ENCODE measurements at places on chromosomes 2 and 18.

DNA sequence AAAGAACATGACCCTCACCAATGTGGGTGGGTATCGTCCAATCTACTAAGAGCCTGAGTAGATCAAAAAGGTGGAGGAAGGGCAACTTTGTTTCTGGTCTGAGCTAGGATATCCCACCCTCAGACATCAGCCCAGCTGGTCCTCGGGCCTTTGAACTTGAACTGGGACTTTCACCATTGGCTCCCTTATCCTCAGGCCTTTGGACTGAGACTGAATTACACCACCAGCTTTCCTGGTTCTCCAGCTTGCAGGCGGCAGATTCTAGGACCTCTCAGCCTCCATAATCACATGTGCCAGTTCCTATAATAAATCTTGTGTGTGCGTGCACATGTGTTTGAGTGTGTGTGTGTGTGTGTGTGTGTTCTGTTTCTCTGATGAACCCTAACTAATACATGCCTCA is 10.6 kb downstream of the MGAT4A start:
- no peak for DNase-seq

GRCh38 chr2:200450288-200450687 is 59.6 kb downstream of the KCTD18 start:
- DNase-seq, result no peak

GRCh38 chr2:169761970-169762292 is 28.3 kb downstream of the KLHL23 start:
- no peak for DNase-seq

DNA sequence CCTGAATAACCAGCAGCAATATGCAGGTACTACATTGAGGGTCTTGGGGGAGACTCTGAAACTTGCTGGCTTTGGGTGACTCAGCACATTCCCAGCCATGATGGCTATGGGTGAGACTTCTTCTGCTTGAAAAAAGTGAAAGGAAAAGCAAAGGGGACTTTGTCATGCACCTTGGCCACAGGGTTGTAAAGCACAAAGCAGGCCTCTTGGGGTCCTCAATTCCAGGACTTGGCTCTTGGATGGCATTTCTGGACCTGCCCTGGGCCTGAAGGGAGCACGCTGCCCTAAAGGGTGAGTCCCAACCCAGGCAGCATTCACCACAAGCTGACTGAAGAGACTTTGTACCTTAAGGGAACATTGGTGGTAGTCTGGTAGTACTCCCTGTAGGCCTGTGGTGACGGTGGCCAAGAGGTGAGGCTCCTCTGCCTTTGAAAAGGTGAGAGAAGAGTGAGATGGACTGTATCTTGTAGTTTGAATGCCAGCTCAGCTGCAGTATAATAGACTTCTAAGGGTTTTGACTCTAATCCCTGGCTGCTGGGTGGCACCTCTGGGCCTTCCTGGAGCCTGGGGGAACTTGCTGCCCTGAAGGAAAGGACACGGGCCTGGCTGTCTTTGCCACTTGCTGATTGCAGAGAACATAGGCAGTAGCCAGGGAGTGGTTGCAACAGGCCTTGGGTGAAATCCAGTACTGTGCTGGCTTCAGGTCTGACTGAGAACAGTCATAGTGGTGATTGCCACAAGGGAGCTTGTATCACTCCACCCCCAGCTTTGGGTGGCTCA is 36.5 kb upstream of the CYTIP start:
- peak; percentile 77 for DNase-seq

GRCh38 chr2:62793213-62793612 is 87.7 kb downstream of the EHBP1 start:
- DNase-seq, result no peak

DNA sequence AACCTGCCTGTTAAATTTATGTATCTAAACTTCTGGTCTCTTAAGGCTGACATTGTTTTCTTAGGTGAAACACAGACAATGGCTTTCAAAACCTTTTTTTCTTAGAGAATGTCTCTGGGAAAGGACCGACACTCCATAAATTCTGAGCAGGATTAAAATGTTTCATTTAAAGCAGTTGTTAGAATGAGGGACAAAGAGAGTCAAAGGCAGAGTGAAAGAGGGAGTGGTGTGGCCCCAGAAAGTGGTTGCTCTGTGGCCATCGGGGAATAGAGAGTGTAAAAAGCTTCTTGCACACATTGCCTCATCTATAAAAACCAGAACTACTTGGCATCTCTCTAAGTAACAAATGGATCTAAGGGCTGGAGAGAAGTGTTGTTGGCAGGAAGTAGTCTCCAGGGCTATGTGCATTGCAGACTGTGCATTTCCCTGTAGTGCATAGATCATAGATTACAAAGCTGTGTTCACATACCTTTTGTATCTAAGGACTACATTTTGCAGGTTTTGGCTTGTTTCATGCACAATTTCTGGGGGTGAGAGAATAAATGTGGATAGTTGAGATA is 3.6 kb downstream of the RPRM start:
- no peak for DNase-seq

DNA sequence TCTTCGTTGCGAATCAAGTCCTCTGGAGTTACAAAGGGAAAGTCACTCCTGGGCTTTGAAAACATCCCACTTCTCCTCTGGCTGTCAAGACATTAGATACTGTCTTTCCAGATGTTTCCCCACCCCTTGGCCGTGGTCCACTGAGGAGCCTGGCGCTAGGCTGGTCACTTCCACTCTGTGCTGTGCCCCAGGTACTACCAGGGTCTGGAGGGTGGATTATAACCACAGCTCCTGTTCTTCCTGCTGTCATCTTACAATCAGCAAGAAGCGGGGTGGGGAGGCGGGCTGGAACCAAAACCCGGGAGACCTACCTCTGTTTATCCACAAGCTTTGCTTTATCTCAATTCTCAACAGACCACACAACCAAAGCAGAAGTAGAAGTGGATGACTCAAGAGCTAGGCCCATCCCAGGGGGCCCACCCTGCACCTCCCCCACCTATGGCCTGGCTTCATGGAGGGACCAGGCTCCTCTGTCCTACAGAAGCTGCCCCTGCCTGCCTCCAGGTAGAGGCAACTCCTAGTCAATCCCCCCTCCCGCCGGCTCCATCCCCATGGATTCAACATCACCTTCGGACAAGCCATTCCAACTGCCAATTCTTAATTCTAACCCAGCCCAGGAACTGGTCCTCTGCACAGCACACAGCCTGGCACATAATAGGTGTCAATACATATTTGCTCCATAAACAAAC is 17.8 kb downstream of the SMAD7 start:
- DNase-seq, result no peak

- no peak for DNase-seq
These were observed 56.4 kb downstream of the LPIN1 start for GRCh38 chr2:11802782-11803191.

DNA sequence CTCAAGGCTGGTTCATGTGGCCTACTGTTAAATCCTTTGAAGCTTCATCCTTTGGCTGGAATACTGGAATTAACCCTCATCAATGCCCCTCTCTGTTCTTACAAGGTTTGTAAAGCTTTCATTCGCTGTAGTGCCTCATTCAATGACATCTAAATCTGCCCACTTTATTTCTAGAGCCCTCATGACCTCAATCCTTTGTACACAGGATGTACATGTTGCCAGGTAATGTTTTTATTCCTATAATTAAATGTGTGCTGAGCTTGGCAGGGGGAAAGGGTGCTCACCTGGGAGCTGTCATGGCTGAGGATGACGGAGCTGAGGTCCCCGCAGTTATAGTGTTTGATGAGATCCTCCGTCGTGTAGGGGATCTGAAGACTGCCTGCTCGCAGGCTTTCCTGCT is 39.3 kb downstream of the TRABD2A start:
- DNase-seq, result no peak

DNA sequence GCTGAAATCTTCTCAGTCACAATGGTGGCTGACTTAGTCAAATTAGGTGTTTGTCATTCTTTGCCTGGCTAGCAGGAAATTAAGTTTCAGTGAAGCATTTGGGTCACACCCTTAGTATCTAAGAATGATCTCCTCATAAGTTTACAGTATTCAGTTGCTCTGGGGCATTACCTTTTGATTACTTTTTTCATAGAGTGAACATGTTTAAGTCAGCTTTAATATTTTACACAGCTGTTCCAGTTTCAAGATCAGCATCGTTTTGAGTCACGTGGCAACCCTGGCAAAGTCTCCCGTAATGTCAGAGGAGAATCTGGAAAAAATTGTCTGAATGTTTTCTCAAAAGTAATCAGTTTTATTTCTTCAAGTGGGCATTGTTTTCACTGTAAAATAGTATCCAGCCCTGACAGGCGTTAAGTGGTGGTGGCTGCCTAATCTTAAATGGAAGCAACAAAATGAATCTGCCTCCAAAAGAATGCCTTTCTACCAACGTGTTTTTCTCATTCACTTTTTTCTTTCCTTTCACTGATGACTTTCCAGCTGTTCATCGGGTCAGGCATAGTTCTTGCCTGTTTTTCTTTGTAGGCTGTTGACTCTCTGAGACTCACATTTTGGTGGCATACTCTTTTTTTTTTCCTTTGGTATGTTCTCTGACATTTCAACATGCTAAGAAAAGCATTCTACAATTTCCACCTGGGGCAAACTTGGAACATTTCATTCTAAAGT is 319.6 kb upstream of the TCF4 start:
- DNase-seq, result no peak

DNA sequence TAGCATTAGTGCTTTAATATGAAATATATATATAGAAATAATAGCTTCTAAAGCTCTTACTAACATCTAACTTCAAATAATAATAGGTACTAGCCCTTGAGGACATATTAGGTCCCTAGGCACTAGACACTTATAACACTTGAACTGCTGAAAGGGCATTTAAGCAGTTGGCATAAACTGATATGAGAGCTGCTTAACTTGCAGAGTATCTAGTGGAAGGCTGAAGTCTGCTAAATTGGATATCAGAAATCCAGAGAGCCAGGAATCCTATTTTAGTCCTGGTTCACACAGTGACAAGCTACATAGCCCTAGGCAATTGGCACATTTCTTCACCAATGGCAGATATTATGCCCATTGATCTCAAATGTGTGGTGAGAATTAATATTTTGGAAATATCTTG is 326.9 kb upstream of the UBE2E3 start:
- no peak for DNase-seq

- DNase-seq, result no peak
These were observed 267.9 kb downstream of the FBXO15 start for GRCh38 chr18:73879766-73880165.

DNA sequence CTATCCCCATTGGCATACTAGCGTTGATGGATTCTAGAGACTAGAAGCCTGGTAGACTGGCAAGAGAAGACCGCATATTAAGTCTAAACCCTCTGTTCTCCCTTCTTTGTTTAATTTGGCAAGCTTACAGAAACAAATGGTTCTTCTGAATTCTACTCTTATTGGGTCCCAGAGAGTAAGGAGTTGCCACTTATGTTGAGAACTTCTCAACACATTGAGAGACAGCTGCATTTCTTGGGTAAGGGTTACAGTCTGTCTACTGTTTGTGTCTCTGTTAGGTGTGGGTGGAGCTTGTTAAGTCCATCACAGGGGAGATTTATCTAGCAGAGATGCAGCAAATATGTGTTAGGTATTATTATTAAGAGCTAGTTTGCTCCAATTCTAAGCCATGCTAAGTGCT is 435.8 kb upstream of the MEIS1 start:
- no peak for DNase-seq

DNA sequence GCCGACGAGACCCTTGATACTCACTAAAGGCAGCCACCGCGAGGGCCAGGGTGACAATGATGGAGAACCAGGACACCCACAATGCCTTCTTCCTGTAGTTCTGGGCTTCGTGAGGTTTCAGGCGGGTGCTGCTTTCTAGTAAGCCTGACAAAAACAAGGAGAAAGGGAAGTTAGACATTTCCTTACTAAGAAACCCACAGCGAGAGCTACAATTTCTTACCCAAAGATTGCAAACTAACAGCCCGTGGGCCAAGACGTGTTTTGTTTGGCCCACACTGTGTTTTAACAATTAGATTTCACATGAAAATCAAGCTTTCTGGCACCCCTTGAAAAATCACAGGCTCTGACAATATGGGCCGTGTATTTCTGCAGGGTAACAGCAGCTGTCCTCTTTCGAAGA is 5.6 kb downstream of the TMEM163 start:
- DNase-seq, result no peak

GRCh38 chr2:9473308-9473984 is 905 bp upstream of the IAH1 start:
- peak; percentile 46 for DNase-seq

GRCh38 chr2:24083567-24084385 is 858 bp downstream of the TP53I3 start:
- DNase-seq, result no peak

DNA sequence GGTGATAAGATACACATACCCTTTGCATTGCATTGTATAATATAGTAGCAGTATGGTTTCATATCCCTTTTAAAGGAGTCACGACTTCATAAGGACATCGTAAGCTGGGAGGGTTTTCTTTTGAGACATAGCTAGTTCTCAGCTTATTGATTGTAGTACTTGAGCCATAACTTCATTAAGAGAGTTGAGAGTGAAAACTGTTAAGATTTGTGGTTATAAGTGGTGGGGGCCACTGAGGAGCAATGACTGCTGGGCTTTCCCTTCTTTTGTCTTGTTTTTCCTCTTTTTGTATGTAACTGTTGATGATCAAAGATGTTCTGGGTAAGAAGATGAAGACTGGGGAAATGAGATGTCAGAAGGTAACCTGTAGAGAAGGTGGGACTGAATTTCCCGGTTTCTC is 11.0 kb downstream of the EIF5B start:
- DNase-seq, result no peak

DNA sequence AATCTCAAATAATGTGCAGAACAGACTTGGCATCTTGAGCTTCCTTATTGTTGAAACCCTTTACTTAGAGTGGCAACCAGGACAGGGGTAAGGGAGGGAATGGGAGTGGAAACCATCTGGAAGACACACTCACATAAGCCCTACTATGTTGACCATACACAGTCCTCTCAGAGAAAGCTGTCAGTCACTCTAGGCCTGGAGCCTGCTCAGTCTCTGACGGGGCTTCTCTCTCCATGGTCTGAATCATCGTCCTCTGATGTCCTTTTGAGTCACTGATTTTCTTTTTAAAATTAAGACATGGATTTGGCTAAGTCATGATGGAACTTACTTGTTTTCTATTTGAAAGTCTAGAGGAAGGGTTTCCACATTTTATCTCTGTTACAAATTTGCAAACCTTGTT is 74.0 kb downstream of the MYO1B start:
- DNase-seq, result no peak

- no peak for DNase-seq
These were observed 5.4 kb downstream of the TGFBRAP1 start for GRCh38 chr2:105324101-105324500.

GRCh38 chr18:63321291-63321690 is 1.7 kb upstream of the BCL2 start:
- DNase-seq, result no peak

GRCh38 chr2:74957886-74958273 is 563 bp upstream of the POLE4 start:
- DNase-seq, result no peak

All from activated CD4-positive, alpha-beta T cell treated with anti-CD3 and anti-CD28 coated beads for 48 hours (primary cell).